ENCODE measurements at places on chromosomes 4 and X.
A peak's percentile ranks its signal among the peaks of the same experiment; 100 is the strongest.

- peak; percentile 26 for DNase-seq
These were observed 8.7 kb downstream of the SMIM10 start for GRCh38 chrX:134999469-134999868.

- no peak for DNase-seq
These were observed 62.7 kb upstream of the USP9X start for GRCh38 chrX:41022566-41022965.

GRCh38 chr4:1599491-1600210, 84.5 kb downstream of the FAM53A start:
- no peak for DNase-seq

DNA sequence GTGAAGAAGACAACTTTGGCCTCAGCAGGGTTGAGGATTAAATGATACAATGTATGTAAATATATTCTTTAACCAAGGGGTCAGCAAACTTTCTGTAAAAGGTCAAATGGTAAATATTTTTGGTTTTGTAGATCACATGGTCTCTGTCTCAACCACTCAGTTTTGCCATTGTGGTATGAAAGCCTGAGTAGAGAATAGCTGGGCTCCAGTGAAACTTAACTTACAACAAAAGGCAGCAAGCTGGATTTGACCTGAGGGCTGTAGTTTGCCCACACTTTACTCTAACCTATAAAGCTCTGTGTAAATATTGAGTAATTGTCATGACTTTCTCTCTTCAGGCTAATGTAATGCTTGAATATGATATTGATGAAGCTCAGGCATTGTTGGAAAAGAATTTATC, 19.6 kb downstream of the VBP1 start:
- no peak for DNase-seq

DNA sequence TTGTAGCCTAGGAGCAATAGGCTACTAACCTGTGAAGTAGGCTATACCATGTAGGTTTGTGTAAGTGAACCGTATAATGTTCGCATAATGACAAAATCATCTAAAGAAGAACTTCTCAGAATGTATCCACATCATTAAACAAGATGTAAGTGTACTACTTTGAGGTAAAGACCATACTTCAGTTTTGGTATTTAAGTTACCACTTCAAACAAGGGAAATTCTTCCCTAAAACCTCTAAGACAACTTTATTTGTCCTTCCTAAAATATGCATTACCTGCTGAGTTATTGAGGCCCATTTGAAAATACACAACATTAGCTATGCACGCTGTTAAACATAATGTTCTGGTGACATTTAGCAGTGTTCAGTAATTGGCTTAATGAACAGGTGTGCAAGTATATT, 182.7 kb downstream of the RPA4 start:
- DNase-seq = no peak

DNA sequence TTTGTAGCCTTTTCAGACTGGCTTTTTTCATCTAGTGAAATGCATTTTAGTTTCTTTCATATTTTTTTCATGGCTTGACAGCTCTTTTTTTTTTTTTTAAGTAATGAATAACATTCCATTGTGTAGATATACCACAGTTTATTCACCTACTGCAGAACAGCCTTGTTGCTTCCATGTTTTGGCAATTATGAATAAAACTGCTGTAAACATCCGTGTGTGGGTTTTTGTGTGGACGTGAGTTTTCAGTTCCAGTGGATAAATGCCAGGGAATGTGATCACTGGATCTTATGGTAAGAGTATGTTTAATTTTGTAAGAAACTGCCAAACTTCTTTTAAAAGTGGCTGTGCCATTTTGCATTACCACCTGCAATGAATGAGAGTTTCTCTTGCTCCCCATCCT, 160.8 kb downstream of the SOWAHB start:
- DNase-seq = no peak

Data from SK-N-DZ (cell line).